ENCODE measurements at places on chromosomes 1 and 21.

DNA sequence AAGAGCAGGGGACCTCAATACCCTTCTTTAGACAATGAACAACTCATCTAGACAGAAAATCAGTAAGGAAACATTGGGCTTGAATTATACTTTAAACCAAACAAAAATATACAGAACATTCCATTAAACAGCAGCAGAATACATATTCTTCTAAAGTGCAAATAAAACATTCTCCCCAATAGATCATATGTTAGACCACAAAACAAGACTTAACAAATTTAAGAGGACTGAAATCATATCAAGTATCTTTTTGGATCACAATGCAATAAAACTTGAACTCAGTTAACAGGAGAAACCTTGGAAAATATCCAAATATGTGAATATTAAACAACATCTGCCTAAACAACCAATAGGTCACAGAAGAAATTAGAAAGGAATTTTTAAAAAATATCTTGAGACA is 47.7 kb upstream of the HP1BP3 start:
- DNase-seq = no peak

GRCh38 chr1:228155596-228156514 is 6.1 kb downstream of the GJC2 start:
- DNase-seq = no peak

GRCh38 chr1:212413902-212414327 is 771 bp downstream of the PACC1 start:
- DNase-seq = no peak

- DNase-seq = no peak
Observed at GRCh38 chr1:214327514-214327913, 46.6 kb downstream of the SMYD2 start.

- peak; percentile 17 for DNase-seq
Observed at GRCh38 chr21:34510148-34511142, 1.6 kb downstream of the KCNE1 start.

Measured in CD4-positive, alpha-beta T cell treated with Interleukin-4 for 1 hour (primary cell).